ENCODE measurements at places on chromosomes 16 and 17.
A peak's percentile ranks its signal among the peaks of the same experiment; 100 is the strongest.

GRCh38 chr16:31461921-31462804, 2.9 kb downstream of the ARMC5 start:
- DNase-seq, result no peak

- DNase-seq, result no peak
Observed at GRCh38 chr16:22692034-22692433, 121.9 kb upstream of the HS3ST2 start.

DNA sequence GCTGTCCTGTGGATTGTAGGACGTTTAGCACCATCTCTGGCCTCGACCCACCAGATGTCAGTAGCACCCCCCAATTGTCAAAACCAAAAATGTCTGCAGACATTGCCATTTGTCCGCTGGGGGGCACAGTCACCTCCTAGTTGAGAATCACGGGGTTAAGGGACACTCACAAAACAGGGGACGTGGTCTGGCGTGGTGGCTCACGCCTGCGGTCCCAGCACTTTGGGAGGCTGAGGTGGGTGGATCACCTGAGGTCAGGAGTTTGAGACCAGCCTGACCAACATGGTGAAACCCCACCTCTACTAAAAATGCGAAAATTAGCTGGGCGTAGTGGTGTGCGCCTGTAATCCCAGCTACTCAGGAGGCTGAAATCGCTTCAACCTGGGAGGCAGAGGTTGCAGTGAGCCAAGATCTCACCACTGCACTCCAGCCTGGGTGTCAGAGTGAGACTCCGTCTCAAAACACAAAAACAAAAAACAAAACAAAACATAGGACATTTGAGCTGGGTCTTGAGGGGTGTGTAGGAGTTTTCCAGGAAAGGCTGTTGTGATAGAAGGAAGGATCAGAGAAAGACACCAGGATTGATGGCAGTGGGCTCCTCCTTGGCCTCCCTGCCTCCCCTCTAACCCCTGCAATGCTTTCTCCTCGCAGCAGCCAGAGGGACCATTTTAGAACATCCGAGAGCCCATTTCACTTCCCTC, 171.8 kb upstream of the GSE1 start:
- no peak for DNase-seq

DNA sequence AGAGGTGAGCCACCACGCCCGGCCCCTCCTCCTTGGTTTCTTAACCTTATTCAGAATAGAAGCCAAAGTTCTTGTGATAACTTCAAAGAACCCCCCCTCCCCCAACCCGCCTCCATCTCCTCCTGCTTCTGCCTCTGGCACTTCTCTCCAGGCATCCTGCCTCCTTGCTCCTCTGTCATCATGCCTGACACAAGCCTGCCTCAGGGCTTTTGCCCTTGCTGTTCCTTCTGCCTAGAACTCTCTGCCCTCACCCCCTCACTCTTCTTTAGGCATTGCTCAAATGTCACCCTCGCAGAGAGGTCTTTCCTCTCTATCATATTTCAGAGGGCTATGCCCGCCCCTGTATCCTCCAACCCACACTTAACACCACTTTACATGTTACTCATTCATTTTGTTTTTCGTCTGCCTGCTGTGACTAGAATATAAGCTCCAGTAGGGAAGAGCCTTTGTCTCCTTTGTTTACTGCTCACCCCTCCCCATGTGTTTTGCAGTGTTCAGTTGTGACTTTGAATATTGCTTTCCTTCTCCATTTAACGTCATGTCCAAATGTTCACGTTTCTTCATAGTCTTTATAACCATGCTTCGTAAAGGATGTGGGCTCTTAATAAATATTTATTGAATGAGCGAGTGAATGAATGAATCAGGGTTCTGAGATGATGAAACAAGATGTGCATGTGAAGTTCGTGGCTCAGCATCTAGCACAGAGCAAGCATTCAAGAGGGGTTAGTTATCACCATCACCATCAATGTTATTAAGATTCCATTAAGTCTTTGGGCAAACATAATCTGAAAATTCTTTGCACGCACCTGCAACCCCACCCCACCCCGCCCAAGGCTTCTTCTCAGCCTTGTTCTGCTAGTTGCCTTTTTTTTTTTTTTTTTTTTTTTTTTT, 186.2 kb upstream of the WSCD1 start:
- DNase-seq, result no peak

GRCh38 chr17:66357037-66357436, 54.6 kb downstream of the PRKCA start:
- DNase-seq, result no peak

DNA sequence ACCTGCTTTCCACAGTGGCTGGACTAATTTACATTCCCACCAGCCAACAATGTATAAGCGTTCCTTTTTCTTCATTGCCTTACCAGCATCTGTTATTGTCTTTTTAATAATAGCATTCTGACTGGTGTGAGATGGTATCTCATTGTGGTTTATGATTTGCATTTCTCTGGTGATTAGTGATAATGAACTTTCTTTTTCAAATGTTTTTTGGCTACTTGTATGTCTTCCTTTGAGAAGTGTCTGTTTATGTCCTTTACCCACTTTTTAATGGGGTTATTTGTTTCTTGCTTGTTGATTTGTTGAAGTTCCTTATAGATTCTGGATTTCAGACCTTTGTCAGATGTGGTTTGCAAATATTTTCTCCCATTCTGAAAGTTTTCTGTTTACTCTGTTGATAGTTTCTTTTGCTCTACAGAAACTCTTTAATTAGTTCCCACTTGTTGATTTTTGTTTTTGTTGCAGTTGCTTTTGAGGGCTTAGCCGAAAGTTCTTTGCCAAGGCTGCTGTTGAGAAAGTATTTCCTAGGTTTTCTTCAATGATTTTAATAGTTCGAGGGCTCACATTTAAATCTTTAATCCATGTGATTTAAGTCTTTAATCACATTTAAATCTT, 26.8 kb downstream of the ITGAM start:
- no peak for DNase-seq

DNA sequence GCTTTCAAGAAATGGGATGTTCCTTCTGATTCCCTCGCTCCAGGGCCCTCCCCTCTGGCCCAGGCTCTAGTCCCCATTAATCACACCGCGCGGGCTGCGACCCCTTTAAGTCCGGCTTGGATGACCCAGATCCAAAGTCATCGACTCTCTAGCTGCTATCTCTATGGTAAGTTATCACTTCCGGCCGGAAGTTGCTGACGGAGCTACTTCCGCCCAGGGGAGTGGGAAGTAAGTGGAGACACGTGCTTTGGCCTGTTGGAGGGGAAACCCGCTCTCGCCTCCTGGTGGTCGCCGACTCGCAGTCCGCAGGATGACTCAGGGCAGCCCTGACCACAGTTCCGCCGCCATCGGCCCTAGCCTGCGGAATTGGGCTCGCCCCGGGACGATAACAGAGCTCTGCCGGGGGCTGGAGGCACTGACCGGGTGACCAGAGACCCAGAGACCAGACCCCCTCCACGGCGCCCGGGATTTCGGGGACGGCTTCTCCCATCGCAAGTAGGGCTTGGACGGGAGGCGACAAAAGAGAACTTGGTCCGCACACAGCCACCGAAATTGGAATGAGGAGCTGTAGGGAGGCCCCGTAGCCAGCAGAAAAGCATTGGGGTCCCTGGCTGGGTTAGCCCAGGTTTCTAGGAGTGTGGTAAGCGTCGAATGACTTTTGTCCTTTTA, 52.2 kb upstream of the SEC14L1 start:
- peak; percentile 85 for DNase-seq

- no peak for DNase-seq
Observed at GRCh38 chr17:6278376-6278775, 156.5 kb downstream of the AIPL1 start.

DNA sequence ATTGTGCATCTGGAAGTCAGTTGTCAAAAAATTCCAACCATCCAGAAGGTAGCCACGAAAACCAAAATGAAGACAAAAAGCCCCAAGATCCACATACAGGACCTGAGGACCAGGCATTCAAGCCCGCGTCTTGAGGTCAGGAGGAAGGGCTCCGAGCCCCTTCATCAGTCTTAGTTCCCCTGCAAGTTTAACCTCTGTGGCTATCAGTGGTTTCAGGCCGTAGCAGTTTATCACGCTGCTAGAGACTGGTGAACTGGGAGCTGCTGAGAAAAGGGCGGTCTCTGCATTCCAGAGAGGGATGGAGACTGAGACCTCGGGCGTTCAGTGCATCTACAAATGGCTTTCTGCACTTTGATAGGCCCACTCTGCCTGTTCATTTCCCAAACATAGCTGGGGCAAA, 70.6 kb downstream of the IRF8 start:
- no peak for DNase-seq

DNA sequence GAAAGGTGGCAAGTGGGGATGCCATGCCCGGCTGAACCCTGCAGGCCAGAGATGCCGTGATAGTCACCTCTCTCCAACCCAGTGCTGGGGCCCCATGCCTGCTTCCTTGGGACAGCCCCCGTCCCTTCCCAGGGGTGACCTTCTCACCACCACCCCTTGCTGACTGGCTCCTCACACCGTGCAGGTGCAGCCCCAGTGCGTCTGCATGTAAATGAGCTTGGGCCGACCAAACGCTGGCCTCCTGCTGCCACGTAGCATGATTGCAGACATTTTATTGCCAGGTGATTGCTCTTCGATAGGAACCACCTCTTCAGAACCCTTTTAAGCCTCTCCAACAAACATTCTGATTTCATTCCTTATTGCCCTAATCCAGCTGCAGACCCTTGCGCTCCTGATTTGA, 32.5 kb downstream of the ASIC2 start:
- DNase-seq, result no peak

DNA sequence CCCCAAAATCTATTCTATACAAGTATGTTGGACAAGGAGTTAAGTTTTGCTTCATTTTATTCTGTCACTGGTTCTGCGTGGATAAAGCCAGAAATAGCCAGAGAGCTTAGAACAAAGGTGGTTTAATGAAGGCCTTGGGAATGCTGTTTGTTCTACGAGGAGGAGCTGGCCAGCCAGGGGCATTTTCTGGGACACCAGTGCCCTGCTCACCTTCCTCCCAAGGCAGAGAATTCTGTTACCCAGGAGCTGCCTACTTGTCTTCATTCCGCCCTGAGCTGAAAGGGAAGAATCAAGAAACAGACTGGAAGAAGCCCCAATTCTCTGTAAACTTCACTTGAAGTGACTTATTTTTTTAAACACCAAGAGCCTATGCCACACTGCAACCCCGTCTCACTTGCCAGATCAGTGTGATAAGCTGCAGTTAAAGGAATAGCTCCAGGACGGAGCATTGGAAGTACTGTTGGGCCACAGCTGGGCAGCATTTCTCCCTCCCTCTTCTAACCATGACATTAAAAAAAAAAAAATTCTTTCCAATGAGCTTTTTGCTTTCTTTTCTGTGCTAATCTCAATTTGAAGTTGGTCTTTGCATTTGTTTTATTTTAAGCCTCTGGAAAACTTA, 149.8 kb upstream of the DYNLRB2 start:
- DNase-seq, result no peak

DNA sequence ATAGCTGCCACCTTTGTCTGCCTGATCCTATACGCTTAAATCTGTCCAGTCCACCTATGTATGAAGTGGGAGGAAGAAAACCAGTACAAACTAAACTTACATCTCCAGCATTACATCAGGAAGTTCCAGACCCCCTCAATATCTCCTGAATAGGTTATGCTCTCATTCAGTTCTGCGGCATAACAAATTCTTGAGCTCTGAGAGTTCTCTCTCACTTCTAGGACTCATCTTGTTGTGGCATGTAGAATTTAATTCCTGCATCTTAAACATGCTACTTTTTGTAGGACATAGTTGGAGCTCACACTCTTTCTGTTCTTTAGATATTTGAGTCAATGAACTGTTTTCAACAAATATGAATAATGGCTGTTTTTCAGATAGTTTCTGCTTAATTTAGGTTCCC, 662.5 kb downstream of the CDH11 start:
- DNase-seq, result no peak

DNA sequence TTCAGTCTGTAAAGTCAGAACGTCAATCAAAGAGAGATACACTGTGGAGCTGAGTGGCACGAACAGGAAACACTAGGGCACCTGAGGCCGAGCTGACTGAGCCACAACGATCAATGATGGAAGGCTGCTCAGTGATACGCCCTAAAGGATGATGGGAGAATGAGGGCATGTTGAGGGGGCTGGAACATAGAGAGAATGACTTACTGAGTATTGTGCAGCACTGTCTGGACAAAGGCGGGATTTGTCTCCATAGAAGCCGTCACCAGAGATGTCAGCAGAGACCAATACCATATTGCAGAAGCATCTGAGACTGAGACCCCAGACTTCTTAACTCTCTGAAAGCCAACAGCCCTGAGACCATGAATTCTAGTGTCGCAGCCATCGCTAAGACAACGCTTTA, 33.4 kb downstream of the ZZEF1 start:
- DNase-seq, result no peak

DNA sequence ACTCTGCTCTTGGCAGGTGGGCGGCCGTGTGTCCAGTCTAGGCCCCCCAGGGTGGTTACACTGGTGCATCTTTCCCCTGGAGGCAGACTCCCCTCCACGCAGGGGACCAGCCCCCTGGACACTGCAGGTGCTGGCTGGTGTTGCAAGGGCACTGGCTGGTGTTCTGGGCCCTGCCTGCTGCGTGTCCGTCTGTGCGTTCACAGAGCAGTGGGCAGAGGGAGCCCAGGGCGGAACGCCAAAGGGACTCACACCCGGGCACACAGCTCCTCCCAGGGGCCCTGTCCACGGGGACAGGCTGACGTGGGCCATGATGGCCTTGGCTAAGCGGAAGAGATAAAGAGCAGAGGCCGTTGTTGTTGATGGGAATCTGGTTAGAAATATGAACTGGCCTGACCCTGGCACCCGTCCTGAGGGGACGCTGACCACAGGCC, 27.3 kb downstream of the ACSF3 start:
- DNase-seq, result no peak

- peak; percentile 91 for DNase-seq
Observed at GRCh38 chr17:44774271-44775135, 15.7 kb downstream of the ADAM11 start.

DNA sequence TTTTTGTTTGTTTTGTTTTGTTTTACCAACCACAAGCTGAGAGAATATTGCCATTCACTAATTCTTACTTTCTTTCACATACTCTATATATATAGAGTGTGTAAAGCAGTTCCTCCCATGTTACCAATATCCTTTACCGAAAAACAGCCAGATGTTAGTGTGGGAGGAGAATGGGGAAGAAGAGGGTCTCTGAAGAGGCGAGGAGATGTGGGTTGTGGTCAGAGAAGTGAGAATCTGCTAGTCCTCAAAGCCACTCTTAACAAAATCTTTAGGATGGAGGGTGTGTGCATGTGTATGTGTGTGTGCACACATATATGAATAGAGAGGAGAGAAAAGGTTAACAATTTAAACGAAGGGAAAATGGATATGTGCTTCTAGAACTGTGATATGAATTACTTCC, 80.6 kb downstream of the TUBD1 start:
- no peak for DNase-seq

DNA sequence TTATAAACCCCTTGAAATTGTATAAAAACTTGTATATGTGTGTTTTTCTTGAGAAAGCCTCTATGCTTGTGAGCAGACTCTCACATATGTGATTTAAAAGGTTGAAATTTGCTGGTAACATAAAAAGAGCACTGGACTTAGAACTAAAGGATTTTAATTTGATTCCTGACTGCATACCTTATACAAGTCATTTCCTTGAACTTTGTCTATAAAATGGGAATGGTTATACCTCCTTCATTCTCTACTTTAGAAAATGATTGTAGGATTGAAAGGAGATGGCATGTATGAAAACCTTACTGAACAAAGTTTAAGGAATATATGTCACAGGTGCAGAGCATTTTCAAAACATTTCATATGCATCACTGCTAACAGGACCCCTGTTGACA, 10.4 kb upstream of the ARL2BP start:
- DNase-seq, result no peak

GRCh38 chr17:82765371-82765770, 13.5 kb downstream of the TBCD start:
- no peak for DNase-seq
